ENCODE measurements at places on chromosomes 4 and X. TPM values are rescaled to one million over a fixed set of nuclear protein-coding genes. Genes with fewer than 3 reads are reported as not detected.

DNA sequence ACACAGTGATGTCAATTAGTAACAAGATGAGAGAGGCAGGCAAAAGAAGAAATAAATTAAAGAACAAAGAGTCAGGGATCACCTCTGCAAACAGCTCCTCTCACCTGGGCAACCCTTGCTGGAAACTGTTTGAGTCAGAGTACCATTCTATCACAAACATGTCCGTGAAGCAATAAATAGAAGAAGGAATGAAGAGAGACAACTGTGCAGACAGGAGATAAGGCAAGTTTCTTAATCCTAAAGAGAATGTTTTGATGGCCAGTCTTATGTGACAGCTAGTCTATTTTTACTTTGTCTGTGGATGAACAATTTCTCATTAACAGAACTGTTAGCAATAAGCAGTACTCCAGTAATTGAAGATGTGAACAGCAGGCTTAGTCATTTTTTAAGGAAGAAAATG is 422.4 kb downstream of the DMD start:
- DNase-seq, result no peak

GRCh38 chr4:26762650-26763049 is 98.0 kb upstream of the STIM2 start:
- no peak for DNase-seq

GRCh38 chr4:38610966-38611431 is 53.0 kb upstream of the KLF3 start:
- DNase-seq, result no peak

- no peak for DNase-seq
Observed at GRCh38 chrX:14916017-14916674, 42.9 kb downstream of the MOSPD2 start.

DNA sequence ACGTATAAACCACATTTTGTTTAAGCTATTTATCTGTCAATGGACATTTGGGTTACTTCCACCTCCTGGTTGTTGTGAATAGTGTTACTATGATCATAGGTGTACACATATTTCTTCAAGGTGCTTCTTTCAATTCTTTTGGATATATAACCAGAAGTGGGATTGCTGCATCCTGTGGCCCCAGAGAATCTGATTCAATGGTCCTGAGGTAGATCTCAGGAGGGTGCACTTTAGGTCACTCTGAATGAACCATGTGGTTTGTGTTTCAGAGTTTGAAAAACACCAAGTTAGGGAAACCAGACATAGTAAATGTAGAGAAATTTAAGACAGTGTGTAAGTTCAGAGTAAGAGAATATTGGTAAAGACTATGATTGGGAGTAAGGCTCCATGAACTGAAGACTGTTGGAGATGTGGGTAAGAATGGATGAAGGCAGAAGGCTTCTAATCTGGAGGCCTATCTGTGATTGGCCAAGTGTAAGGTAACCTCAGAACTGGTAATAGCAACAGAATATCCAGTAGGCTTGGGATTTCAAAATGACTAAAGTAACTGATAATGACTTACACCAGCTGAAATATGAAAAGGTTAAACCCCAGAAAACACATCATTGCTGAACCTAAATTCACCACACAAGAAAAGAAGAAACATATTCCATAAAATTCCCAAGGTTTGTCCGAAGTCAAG is 236.9 kb downstream of the CAMK2D start:
- no peak for DNase-seq

DNA sequence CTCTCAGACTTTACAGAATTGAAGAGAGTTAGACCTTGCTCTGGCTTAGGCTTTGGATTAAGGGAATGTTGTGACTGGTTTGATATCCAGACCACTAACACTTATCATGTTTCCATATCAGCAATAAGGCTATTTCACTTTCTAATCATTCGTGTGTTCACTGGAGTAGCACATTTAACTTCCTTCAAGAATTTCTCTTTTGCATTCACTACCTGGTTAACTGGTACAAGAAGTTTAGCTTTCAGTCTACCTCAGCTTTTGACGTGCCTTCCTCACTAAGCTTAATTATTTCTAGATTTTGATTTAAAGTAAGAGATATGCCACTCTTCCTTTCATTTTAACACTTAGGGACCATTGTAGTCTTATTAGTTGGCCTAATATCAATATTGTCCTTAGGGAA is 62.6 kb downstream of the CASP6 start:
- DNase-seq, result no peak

DNA sequence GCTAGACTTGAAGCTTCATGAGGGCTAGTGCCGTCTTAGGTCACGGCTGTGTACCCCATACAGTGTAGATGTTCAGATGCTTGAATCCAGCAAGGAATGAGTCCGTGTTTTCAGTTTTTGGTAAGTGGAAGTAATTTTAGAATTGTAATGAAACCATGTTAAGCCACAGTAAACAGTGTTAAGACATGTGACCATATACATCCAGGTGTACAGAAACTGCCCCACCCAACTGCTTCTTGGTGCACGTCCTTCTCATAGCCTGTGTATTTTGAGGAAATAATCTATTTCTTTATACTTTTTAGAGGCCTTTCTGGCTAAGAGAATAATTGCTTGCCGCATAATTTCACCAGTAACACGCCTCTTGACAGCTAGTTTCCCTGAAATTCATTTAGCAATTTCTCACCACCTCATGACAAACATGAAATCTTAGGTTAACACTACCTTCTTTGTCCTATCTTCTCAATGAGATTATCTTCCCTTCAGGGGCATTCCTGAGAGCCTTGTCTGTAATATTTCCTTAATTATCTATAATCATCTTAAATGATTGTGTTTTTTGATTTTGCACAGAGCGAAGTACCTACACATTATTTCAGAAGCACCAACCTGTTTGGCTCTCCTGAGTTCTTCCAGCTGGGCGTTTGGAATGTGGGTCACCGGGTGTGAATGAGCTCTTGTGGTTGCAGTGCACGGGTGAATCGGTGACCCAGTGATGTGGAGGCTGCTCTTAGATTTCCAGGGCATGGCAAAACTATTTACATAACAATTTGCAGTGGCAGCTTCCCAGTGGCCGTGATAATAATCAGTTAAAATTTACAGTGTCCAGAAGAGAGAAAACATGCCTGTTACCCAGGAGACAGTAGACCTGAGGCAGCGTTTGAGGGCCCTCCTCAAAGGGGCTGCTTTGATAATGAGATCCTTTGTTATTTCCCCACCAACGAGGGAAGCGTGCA is 50.2 kb upstream of the TADA2B start:
- peak; percentile 69 for DNase-seq

DNA sequence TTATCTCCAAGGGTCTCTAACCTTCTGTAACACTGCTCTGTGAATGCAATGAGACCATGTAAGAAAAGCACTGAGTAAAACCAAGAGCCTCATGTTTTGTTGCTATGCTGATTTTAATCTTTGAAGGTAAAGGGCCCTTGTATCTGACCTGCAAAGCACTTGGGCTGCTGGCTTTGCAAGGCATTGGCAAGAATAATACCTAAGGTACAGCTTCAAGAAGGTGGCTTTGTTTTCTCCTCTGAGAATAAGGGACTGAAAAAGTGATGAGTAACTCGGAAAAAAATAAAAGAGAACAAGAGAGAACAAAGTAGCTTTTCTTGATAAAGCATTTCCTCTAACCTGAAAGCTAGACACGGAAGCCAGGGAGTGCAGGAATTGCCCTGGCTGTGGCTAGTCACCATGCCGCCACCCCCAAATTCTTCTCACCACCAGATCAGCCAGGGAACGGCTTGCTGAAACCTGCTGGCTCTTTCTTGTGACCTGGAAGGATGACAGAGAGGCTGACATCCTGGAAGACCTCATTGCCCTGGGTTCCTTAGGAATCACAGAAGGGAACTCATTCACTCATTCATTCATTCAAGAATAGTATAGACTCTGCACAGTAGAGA is 41.8 kb upstream of the HS3ST1 start:
- no peak for DNase-seq

DNA sequence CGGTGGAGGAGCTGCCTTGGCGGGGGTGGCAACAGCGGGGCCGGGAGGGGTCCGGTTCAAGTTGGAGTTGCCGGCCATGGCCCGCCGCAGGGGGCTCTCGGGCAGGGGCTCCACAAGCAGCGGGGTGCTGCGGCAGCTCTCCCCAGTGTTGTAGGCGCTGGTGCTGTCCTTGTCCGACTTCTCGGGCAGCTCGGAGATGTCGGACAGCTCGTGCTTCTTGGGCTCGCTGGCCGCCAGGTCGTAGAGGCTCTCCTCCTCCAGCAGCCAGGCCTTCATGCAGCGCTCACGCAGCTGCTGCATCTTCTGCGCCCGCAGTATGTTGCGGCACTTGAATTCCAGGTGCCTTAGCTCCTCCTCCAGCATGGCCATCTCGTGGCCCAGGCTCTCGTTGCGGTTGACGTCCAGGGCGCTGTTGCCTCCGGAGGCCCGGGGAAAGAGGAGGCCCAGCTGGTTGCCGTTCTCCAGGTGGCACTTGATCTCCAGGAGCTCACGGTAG is 9.7 kb downstream of the SSR4 start:
- no peak for DNase-seq

GRCh38 chr4:165774326-165774725 is 98.7 kb upstream of the TLL1 start:
- peak; percentile 3 for DNase-seq

GRCh38 chrX:45070116-45071007 is 130.3 kb downstream of the DIPK2B start:
- DNase-seq, result peak; percentile 31

DNA sequence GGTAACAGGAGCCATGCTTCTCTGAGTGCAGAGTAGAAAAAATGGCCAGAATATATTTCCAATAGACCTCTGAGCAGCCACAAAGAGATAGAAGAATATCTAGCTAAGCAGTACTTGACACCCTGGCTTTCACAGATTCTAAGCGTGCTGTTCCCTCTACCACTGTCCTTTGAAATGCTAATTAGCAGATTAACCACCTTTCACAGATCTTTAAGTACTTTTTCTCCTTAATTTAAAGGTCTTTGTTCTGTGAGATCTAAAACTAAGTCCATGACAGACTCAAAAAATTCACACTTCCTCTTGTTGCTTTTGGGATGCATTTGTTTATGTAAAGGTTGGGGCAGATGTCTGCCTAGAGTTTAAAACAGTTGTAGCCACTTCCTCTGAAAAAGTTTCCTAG is 28.3 kb upstream of the MAGEC2 start:
- no peak for DNase-seq

- DNase-seq, result no peak
Observed at GRCh38 chrX:3712051-3712869, 1.2 kb downstream of the PRKX start.

DNA sequence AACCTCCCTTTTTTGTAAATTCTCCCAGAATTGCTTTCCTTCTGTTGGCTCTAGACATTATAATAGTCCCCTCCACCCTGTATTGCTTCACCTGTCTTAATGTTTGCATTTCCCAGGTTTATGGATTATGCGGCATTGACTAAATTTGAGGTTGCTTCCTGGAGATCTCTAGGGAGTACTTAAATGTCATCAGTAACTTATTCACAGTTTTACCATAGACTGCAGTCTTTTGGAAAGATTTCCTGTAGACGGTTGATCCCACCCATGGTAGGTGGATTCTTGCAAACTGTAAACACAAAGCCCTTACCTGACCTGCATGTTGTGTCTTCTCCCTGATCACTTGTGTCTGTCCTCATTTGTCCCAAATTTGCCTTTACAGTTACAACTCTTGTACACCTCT is 6.2 kb upstream of the NOX1 start:
- no peak for DNase-seq

- DNase-seq, result no peak
Observed at GRCh38 chr4:136927172-136927571, 605.1 kb downstream of the PCDH18 start.

DNA sequence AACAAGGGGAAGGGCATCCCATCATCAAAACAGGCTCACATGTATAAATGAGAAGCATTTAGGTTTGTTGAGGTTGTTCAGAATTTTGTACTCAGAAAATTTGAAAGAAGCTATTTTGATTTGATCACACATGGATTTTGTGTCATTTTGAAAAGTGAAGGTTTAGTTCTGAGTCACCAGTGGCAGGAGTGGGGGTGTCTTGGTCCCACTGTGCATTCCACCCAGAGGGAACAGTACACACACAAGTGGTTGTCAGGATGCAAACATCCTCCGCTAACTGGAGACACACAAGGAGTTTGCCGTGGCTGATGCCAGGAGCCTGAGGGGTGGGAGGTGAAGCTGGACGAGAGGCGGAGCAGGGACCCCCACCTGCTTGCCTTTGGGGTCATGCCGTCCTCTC is 198.2 kb upstream of the PSAPL1 start:
- DNase-seq, result no peak

GRCh38 chr4:32697281-32697814 is 1977.2 kb downstream of the PCDH7 start:
- no peak for DNase-seq

DNA sequence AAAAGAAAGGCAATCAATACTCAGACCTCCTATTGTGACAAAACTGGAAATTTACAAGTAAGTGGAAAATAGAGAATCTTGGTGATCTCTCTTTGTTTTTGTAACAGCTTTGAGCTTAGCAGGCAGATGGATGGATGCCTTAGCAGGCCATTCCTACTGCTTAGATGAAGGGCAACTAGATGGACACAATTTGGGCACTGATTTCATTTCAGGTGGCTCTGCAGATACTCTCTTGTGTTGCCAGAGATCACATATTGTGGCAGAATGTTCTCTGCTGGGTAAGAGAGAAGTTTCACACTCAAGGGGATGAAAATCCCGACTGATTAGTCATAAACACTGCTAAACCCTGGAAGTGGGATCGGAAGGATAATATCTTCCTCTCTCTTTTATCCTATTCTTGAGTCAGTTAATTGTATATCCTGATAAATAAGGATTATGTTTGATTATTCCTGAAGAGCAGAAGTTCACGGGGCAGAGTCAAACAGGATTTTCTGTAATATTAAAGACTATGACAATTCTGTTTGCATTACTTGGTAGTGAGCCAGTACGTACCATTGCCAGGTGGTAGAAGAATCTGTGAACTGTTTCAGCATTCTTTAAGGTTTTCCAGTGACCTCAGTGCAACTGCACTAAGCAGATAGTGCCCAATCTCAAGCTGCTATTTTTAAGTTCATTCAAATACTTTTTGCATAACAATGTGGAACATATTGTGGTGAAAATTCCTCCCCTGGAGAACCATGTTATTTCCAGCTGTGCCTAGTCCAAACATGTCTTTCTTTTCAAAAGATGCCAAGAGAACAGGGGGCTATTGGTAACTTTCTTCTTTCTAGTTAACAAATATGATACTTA is 974.3 kb downstream of the FSTL5 start:
- DNase-seq, result no peak

- DNase-seq, result no peak
Observed at GRCh38 chr4:127055357-127055756, 577.4 kb upstream of the INTU start.

GRCh38 chr4:184807797-184808712 is 17.7 kb downstream of the ACSL1 start:
- no peak for DNase-seq

Gene KCNE5
- polyA plus RNA-seq, result 2.6 TPM

Gene COL25A1
- polyA plus RNA-seq, result 13.6 TPM

Gene UGT2B7
- 87.8 TPM for polyA plus RNA-seq

Gene IGSF1
- polyA plus RNA-seq, result 18.0 TPM

Gene CT47B1
- polyA plus RNA-seq, result not detected

Gene MSANTD1
- 0.57 TPM for polyA plus RNA-seq

Gene MAGEB10
- not detected for polyA plus RNA-seq

Gene DIPK2B
- polyA plus RNA-seq, result 8.1 TPM

Gene ARHGAP36
- polyA plus RNA-seq, result not detected

Gene VSIG4
- 5.9 TPM for polyA plus RNA-seq

Gene FGF2
- 6.3 TPM for polyA plus RNA-seq

Data from renal pelvis (tissue), 12 donors.